ENCODE measurements at places on chromosomes 3 and 15.

GRCh38 chr15:42650208-42651066, 75.0 kb downstream of the STARD9 start:
- DNase-seq = peak; percentile 27

GRCh38 chr15:85019815-85020590, 38.3 kb downstream of the PDE8A start:
- no peak for DNase-seq

DNA sequence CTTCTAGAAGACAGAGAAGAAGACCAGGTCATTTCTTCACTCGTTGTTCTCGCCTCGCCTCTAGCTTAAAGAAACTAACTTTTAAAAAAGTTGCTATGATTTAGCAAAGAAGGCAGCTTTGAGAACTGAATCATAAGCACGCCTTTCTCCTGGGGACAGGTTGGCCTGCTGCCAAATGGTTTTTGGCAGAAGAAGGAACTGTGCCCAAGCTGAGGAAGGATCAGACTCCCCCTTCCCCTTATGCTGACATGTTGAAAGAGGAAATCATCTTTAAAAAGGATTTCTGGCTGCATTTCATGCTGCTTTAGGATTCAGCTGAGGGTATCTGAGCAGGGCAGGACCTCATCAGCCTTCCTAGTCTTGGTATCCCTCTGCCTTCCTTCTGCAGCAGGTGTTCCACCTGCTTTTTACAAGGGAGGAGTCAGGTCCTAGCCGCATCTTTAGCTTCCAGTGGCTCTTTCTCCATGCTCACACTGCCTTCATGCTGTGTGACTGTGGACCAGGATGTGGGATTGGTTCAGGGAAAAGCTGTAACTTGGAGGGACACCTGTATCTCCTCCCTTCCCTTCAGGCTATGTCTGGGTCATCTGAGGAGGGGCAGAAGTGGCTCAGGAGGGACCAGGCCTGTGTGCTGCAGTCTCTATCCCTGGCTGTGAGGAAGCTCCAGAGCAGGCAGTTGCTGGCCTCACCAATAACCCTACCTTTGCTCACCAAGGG, 34.1 kb upstream of the HACD2 start:
- DNase-seq = no peak

DNA sequence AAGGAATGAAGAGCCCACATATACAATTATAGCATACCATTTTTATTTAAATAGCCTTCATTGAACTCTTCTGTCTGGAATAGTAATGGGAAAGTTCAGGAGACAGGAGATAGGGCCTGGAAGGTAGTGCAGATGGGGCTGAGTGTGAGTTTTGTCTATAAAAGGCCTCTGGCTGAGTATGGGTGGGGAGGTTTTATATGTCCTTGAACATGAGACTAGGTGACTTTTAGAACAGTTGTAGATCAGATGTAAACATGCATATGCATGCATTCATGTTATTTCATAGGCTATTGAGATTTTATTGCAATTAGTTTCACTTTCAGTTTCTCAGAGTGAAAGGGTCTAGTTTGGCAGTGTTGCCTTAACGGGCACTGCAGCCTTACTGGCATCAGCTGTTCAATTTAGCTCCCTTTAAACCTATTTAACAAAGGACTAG, 27.1 kb downstream of the CGGBP1 start:
- no peak for DNase-seq

- DNase-seq = no peak
These were observed 38.5 kb downstream of the SLCO2A1 start for GRCh38 chr3:133991209-133991608.

All from stimulated activated CD4-positive, alpha-beta T cell treated with anti-CD3 and anti-CD28 coated beads, Interleukin-15, amount 100 ng/mL, for 48 hours (primary cell).